Endothelial cell (in vitro differentiated cells): ENCODE measurements at places on chromosomes 16 and 17.
A peak's percentile ranks its signal among the peaks of the same experiment; 100 is the strongest.

DNA sequence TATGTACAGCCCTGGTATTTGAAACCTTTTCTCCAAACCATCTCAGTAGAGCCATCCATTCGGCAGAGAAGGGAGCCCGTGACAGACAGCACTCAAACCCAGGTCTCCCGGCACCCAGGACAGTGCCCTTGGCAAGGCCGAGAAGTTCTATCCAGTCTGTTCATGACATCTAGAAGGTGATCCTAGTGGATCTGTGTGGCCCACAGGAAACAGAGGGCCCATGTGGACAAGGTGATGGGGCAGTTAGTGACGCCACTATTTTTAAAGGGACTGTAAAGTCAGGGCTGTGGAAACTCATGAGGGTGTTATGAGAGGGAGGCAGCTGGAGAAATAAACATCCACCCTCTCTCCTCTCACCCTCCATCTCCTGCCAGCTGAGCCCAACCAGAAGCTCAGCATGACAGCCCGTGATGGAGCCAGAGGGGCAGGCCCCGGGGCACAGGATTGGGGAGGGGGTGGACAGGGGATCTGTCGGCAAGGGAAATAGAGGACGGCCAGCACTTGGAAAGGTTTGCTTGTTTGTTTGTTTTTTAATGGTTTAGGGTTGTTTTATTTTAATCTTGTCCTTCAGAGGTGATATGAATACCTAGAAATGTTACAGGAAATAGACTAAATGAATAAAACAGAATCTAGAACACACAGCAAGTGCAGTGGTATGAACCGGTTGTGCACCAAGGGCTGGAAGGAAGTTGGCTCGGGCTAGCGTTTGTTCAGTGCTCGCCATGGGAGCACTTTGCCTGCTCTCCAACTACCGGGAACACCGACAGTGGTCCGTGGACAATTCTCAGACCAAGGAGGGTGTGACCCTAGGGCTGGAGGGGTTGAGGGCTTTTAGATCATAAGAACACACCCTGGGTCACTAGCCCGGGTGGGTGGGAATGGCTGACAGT is 17.1 kb downstream of the MYLK3 start:
- DNase-seq, result no peak

- no peak for DNase-seq
Observed at GRCh38 chr17:81878294-81878693, 7.2 kb upstream of the ARHGDIA start.

DNA sequence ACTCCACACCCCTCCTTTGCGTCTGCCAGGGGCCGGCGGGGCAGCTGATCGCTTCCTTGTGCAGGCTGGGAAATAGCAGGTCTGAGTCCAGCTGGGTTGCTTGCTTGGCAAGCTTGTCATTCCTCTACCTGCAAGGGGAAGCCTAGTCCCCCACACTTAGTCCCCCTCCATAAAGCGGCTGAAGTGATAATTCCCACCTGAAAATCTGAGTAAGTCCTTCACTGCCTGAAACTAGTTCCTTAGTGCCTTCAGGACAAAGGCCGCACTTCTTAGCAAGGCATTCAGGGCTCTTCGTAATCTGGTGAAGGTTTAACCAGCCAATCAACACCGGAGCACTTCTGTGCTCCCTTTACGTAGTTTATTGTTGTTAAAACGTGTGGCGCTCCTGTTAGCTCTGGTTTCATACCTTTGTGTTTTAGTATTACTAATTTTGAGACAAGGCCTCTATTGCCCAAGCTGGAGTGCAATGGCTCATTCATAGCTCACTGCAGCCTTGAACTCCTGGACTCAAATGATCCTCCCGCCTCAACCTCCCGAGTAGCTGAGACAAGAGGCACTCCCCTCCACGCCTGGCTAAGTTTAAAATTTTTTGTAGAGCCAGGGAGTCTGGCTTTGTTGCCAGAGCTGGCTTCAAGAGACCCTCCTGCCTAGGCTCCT is 817 bp downstream of the PSKH1 start:
- DNase-seq, result no peak

DNA sequence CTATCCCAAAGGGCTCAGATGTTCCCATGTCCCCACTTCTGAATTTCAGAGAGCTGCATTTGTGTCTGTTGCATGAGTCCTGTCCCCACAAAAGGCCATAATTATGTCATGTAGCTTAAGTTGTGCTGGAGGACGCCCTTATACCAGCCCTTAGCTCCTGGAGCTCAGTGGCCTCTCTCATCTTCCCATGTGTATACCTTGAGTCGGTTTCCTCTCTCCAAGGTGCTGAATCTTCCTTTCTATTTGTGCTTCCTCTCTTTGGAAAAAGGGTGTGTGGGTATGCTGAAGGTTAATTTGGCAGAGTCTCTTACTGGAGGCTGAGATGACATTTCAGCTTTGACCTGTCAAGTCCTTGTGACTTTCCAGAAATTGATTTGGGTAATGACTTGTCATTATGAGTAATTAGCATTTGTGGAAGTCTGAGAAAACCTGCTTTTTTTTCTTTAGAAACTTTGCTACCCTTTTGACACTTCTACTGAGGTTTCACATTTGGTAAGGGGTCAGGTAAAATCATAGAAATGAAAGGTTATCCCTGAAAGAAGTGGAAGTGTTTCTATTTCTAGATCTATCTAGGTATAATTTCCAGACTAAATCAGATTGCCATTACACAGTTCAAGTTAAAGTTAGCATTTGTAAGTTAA is 185.4 kb downstream of the ABCC12 start:
- peak; percentile 29 for DNase-seq

- no peak for DNase-seq
Observed at GRCh38 chr17:45104029-45104428, 28.3 kb downstream of the PLCD3 start.

DNA sequence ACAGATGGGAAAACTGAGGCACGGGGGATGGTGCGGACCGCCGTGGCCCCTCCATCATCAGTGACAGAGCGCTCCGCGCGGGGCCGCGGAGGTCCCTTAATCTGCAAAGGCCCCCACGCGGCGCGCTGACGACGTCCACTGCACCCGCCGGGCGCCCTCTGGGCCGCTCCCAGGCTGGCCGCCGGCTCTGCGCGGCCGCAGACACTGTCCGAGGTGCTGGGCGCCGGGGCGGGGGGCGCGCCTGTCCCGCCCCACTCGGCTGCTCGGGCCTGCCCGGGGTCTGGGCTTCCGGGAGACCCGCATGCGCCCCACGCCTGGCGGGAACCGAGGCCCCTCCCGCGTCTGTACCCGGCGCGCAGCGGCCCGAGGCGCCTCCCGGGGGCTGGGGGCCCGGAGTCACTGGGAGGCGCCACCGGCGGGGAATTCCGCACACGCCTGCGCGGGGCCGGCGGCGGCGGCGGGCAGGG is 550 bp upstream of the RNF213 start:
- DNase-seq, result peak; percentile 72

- peak; percentile 88 for DNase-seq
Observed at GRCh38 chr17:40121181-40122135, at the start of gene MSL1. TSS of gene MSL1 (plus strand) at chr17:40121971. CDS start at chr17:40122613, 642 bp downstream.

- peak; percentile 86 for DNase-seq
Observed at GRCh38 chr16:87608400-87608985, 6.2 kb downstream of the JPH3 start.

GRCh38 chr17:17365476-17366110 is 62.4 kb downstream of the NT5M start:
- no peak for DNase-seq

GRCh38 chr17:30263552-30264333 is 28.0 kb downstream of the BLMH start:
- no peak for DNase-seq

GRCh38 chr17:65530523-65531255 is 30.8 kb downstream of the AXIN2 start:
- DNase-seq, result no peak

GRCh38 chr16:732936-733335 is 6.0 kb downstream of the HAGHL start:
- DNase-seq, result no peak

GRCh38 chr17:48597528-48597777 is 3.9 kb upstream of the HOXB5 start:
- DNase-seq, result no peak

- peak; percentile 62 for DNase-seq
Observed at GRCh38 chr16:55056585-55057401, 126.1 kb downstream of the IRX5 start.

- no peak for DNase-seq
Observed at GRCh38 chr17:66466840-66467367, 164.5 kb downstream of the PRKCA start.

- DNase-seq, result no peak
Observed at GRCh38 chr17:58253082-58253481, 14.7 kb downstream of the LPO start.

- DNase-seq, result no peak
Observed at GRCh38 chr17:59534583-59534982, 30.8 kb upstream of the DHX40 start.

GRCh38 chr16:53541326-53541725 is 38.3 kb upstream of the AKTIP start:
- no peak for DNase-seq

- DNase-seq, result no peak
Observed at GRCh38 chr17:8285270-8286181, 2.9 kb upstream of the RANGRF start.
